Activated CD4-positive, alpha-beta memory T cell treated with anti-CD3 and anti-CD28 coated beads for 36 hours (primary cell): ENCODE measurements at places on chromosomes 3 and 15.
A peak's percentile ranks its signal among the peaks of the same experiment; 100 is the strongest.

DNA sequence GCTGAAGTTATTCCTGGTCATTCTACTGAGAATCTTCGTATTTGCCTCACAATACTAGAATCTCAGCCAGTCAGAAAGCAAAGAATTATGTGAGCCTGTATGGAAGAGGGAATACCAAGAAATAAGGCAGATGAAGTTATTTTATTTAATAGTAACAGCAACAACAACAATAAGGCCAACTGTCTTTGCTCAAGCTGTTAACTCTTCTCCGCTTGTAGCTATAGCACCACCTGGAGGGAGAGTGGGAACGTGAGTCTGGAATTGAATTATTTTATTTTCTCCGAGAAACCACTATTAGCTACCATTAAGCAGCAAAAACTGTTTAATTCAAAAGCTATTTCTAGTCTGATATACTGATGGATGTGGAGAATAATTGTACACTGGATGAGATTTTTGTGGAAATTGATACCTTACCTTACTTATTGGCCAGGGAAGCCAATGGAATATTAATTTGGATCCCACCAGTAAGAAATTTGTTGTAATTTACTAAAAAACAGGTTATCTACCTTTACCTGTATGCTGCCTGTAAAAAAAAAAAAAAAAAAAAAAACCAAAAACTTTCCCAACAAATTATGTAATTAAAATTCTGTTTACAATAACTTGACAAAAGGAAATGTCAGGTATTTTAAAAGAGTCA lies 50.1 kb downstream of the CALML4 start:
- no peak for DNase-seq

DNA sequence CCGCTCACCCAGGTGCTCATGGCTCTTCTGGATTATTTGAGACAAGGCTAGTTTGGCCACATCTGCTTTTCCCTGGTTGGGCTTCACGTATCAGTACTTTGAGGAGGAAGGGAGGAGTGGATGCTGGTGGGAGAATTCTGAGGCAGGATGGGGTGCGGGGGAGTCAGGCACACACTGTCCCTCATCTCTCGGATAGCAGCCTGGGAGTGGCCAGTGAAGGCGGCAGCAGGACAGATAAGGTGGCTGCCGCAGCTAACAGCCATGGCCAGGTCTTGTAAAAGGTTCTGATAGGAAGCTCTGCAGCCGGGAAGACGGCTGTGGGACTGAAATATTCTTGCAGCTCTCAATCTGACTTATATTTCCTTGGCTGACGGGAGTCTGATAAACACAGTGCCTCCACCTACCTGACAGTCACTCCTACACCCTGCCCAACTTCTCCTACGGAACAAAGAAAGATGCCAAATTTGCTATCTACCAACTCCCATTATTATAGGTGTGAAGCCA lies 87.3 kb downstream of the MESD start:
- no peak for DNase-seq

- no peak for DNase-seq
Measured at GRCh38 chr3:11273891-11274291, 1.7 kb downstream of the ATG7 start.

- DNase-seq: no peak
Measured at GRCh38 chr3:13124631-13125030, 51.4 kb upstream of the IQSEC1 start.

DNA sequence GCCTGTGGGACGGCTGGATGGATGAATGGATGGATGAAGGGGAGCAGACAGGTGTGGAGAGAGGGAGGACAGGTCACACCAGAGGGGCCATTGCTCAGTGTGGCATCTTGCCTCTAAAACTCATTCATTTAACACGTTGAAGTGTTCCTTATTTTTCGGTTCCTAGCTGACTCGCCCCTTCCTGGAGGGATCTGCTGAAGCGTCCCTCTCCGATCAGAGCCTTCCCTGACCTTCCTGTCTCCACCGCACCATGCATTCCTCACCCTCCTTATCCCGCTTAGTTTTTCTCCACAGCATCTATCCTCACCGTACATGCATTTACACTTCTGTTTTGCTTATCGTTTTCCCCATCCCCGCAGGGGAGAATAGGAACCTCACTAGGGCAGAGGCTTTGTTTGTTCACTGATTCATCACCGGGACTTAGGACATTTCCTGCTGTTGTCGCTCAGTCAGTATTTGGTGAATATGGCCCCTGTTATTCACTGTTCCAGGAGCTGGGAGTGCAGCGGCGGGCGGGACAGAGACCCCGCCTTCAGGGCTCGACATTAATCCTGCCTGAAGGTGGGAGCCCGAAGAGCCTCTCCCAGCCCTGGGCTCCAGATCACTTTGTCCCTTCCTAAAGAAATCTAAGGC lies 32.0 kb downstream of the FOXL2 start:
- no peak for DNase-seq

DNA sequence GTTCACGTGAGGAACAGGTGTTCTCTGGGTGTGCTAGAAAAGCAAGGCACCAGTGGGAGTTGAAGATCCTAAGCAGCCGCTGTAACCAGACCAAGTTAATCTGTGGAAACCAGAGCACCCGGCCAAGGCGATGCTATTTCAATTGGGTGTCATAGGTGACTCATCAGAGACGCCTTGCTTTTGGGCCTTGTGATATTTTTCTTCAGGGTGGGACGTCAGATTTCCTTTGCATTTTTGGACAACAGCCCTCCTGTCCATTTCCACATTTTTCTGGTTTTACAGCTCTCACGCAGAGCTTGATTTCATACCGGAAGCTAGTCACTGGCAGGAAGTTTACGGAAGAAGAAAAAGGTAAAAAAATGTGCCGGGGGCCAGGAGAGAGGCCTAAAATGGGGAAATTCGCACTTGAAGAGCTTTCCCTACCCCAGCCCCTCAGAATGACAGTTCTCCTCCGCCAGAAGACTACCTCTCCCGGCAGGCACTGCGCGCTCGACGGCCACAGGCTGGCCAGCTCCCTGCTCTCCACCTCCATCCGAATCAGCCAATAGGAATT lies 471 bp upstream of the KBTBD8 start:
- DNase-seq: peak; percentile 28

GRCh38 chr3:104514371-104514770 lies 852.3 kb upstream of the ALCAM start:
- no peak for DNase-seq

GRCh38 chr3:141881702-141882101 lies 5.3 kb downstream of the ATP1B3 start:
- no peak for DNase-seq

DNA sequence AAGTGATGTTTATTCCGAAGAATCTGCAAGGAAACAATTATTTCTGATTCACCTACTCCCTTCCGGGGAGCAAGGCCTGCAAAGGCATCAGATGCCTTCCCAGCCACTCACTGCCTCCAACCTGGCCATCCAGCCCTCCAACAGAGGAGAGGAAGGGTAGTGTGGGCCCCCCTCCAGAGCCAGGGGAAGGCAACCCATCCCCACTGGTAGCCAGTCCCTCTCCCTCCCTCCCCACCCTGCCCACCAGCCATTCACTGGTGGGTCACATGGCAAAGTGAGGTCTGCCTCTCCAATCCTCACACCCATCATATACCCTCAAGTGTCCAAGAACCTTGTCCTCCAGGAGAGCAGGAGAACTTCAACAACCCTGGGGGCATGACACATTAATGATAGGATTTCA lies 2.4 kb upstream of the VIPR1 start:
- DNase-seq: no peak

DNA sequence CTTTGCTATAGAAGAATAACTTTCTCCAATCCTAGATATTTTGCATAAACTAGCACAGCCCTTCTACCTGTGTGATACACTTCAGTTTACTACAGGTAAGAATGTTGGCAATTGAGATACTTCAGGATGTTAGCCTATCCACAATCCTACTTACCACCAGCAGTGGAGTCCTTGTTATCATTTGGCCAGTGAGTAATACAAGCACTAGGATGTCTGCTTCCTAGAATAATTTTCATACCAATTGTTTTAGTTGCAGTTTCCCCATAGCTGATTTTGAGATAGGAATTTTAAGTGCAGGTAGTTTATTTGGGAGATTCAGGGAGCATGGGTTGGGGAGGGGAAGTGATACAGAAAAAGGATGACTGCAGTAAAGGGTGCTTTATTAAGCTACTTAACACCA lies 147.2 kb downstream of the EPHA6 start:
- no peak for DNase-seq

DNA sequence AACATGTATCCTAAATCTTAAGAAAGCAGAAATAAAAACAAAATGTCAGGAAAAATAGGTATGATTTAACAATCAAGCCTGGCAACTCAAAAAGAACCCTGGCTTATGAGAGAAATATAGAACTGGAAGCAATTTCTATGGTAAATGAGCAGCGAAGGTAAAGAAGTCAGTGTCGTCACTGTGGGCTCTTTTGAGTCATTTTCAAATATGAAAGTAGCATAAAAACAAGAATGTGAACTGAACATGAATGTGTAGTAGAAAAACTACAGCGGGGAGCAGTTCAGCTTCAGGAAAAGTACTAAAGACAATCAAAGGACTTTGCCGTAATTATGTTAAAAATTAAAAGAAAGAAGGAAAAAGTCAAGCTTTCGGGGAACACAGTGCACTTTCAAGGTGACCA lies 17.5 kb downstream of the LSG1 start:
- no peak for DNase-seq

- no peak for DNase-seq
Measured at GRCh38 chr3:186094271-186094670, 14.6 kb downstream of the ETV5 start.

DNA sequence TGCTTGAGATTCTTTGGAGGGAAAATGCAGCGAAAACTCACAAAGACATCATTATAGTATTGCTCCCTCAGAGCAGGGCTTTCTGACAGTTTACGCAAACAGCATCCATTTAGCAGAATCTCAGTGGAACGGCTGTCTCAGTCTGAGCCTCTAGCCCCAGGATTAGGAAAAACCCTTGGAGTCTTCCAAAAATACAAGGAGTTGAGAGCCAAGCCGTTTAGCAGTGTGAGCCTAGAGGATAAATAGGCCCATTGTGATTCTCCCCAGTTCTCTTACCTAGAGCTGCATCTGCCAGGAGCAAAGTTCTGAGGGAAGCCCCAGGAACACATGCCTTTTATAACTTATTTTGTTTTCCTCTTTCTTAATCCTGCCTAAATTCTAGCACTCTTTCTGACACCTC lies 359.6 kb downstream of the NTRK3 start:
- no peak for DNase-seq

DNA sequence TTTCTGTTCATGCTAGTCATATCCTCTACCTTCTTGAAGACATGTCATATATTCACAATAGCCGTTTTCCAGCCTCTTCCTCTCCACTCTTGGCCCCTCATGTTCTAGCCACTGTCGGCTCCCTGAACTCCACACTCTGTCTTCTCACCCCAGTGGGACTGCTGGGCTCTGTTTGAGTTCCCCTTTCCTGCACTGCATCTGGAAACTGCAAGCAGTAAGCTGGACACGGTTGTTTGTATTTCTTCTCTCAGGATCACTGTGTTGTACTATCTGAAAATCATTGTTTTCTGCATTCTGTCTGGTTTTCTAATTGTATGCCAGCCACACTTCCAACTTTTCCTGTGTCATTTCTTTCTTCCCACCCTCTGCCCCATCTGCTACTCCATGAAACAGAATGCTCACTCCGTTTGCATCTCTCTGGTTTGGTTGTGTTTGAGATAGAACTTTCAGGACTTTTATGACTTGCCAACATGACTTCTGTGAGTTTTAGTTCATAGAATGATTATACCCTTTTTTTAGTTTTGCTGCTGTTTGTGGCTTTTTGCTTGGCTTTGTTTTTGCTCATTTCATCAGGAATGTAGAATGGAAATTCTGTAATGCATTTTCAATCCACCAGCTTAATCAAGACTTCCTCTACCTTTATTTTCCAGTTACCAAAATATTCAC lies 192.3 kb downstream of the PLCL2 start:
- no peak for DNase-seq

DNA sequence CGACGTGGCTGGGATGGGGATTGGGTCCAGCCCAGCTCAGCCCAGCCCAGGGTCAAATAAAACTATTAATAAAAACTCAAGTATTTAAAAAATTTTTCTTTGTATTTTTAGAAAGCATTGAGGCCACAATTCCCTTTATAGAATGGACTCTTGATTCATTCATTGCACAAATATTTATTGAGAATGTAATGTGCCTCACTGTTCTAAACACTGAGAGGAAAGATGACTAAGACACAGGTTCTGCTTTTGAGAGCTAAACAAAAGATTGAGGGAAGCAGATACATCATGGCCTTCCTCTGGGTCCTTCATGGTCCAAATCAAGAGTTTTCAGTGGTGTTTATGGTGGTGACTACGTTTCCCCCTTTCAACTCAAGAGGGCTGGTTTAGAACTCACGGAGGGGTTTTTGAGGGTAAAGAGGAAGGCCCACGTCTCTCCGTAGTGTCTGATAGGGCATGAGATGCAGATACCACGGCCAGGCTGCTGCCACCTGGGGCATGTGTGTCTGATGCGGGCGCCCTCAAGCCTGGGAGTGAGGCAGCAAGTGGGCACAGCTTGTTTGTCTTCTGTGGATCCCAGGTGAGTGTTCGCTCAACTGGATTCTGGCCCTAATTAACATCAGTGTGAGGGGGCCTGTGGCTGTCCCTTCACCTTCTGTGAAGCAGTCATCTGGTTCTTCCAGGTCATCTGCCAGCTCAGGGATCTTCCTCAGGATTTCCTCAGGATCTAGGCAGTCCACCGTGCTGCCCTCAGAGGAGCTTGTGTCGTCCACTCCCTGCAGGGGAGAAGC lies 73.5 kb upstream of the SCN5A start:
- no peak for DNase-seq

DNA sequence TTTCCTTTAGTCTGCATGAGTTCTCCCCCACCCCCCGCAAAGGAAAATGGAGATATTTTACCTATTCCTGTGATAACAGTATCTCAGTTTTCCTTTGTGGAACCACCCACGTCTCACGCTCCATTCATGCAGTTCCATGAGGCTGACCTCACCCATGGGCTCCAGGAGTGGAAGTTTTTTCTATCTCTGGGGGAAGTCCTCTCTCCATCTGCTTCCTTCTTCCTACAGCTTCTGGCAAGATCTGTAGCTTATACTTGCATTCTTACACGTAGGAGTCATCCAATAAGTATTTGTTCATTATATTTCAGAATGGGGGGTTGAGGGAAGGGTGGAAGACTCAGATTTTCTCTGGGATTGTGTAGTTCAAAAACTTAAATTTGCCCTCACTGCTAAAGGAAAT lies 5.8 kb upstream of the GLCE start:
- DNase-seq: no peak

DNA sequence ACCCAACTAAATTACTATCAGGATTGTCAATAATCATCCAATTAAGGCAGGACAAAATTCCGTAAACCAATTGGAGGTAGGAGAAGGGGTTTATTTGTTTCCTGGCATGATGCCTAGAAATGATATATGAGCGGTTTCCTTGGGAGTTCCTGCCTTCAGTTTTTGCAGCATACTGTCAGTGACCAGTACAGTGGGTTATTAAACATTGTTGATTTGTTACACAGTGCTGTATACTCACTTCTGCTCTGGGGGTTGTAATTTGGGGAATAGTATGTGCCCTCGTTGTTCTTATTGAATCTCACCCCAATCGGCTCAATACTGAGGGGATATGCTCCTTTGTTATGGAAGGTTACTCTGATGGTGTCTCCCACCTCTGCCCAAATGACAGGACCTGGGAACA lies 22.2 kb downstream of the CP start:
- DNase-seq: no peak
